ENCODE measurements at places on chromosomes 3 and 15.

GRCh38 chr15:82737975-82738374, 28.3 kb upstream of the AP3B2 start:
- no peak for DNase-seq

DNA sequence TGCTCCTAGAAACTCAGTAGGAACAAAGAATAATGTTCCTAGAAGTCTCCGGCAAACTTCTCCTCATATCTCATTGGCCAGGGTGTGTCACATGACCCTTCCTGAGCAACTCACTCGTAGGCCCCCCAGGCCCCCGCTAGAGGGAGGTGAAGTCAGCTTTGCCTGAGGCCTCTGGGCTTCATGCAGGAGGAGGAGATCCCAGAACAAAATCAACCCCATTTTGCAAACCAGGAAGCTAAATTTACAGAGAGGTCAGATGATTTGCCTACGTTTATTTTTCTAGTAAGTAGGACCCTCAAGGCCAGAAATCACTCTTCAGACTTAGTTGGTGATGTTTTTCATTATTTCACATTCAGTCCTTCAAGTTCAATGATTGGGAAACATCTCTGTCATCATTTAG, 99.1 kb downstream of the SSR3 start:
- no peak for DNase-seq

DNA sequence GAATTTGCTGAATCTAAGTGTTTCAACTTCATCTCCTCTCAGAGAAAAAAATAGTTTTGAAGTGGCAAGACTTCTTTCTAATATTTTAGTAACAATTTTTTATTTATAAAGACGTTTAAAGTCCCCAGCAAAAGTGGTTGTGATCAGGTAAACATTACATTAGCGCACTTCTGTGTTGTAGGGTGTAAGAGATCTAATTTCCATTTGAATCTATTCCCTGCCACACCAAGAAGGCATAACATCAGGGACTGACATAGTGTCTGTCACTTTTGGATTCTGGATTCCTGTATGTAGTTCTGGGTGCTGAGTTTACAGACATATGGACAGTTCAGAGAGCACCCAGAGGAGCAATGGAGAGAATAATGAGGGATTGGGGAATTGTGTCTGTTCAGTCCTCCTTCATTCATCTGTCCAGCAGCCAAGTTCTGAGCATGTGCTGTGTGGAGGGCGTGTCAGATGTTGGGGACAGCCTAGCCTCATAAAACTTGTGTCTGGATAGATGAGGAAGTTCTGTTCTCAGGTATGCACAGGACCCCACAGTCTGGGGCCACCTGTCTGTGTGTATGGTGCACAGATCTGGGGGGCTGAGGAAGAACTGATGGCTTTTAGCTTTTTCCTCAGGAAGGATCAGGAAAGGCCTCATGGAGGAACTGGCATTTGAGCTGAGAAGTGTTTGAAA, 65.6 kb downstream of the MAP2K5 start:
- no peak for DNase-seq

GRCh38 chr3:65177960-65178376, 490.2 kb upstream of the ADAMTS9 start:
- no peak for DNase-seq

DNA sequence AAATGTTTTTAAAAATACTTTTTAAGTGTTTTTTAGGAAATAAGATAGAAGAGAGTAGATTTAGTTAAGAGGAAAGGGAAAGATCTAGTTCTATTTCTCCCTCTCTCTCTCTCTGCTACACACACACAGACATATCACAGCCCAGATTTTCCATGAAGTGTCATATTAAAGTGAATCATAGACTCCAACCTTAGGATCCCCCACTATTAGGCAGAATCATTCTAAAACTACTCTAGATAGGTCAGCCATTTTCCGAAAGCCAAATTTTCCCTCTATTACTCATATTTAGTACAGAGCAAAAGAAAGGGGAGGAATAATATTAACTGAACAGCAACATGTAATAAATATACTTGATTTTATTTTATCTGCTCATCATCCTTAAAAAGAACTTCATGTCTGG, 45.1 kb upstream of the RSL24D1 start:
- DNase-seq = no peak

DNA sequence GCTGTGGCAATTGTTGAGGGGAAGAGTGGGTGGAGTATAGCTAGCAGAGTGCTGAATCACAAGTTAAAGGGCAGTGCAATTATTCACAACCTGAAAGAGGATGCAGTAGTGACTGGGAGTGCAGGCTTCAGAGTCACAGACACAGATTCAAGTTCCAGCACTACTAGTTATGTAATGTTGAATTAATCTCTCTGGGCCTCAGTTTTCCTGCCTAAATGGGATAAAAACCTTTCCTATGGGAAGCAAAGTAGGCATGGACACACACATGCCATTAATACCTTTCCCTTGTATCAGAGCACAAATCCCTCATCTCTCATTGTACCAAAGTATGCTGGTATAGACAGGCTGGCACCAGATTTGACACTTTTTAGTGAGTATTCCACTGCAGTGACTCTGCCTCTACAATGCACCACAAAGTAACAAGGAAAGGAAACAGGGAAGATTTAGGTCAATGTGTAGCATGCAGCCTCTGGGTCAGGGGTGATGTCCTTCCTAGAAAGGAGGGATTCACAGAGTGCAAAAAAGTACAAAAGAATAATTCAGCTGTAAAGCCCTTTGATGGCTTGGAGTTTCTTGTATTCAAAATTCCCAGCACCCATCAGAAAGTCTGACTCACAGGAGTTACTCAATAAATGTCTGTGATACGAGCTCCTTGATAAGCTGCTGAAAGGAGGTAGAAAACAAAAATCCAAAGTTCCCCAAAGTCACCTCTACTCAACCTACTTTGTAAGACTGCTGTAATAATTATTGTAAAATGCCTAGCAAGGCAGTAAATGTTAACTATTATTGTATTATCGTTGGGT, 507.5 kb upstream of the TGFBR2 start:
- DNase-seq = no peak

GRCh38 chr3:170777564-170777926, 92.5 kb downstream of the RPL22L1 start:
- no peak for DNase-seq

DNA sequence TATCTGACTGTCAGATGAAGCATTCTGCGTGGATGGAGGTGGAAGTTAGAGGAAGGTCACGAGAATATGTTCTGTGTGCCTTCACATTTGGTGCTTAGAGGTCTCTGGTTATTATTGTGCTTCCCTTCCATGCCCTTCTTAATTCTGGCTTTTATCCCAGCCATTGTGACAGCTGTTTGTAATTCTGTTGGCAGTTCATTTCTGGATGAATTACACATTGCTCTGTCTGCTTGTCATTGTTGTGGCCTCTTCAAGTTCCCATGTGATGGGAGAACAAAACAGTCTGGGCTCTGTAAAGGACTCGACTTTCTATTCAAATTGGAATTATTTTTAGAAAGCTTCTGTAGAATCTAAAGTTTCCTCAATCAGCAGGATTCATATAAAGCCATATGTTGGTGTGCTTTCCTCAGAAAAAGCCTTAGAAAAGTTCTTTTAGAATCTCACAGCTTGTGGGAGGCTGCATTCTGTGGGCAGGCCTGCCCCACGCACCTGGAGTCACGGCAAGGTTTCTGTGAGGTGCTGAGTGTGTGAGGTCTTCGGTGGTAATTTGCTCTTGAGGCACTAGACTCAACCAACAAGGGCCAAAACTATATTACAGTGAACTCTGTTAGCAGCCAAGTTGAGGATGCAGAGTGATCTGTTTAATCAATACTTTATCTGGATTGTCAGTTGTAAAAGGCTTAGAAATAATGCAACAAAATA, 397.4 kb upstream of the AZI2 start:
- no peak for DNase-seq

DNA sequence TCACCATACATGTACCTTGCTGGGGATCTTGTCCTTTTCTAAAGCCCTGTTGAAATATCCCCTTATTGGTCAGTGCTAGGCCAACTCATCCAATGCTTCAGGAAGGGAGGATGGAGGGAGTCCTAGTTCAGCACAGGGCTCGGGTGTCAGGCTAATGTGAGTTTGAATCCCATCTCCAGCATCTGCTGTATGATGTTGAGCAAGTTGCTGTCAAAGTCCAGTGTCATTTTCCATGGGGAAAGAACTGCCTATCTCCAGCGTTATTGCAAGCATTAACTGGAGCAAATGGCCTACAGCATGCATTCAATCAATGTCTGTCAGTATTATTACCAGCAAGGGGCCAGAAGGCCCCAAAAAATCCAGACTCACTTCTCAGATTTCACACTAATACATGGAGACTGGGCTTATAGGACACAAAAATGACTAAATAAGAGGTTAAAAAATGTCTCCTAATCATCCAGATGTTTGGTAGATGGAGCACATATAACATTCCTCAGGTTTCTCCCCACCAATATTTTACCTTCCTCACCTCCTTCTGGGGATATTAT, 40.8 kb downstream of the SRGAP3 start:
- DNase-seq = no peak

- no peak for DNase-seq
Observed at GRCh38 chr3:156678197-156678596, 3.8 kb downstream of the TIPARP start.

DNA sequence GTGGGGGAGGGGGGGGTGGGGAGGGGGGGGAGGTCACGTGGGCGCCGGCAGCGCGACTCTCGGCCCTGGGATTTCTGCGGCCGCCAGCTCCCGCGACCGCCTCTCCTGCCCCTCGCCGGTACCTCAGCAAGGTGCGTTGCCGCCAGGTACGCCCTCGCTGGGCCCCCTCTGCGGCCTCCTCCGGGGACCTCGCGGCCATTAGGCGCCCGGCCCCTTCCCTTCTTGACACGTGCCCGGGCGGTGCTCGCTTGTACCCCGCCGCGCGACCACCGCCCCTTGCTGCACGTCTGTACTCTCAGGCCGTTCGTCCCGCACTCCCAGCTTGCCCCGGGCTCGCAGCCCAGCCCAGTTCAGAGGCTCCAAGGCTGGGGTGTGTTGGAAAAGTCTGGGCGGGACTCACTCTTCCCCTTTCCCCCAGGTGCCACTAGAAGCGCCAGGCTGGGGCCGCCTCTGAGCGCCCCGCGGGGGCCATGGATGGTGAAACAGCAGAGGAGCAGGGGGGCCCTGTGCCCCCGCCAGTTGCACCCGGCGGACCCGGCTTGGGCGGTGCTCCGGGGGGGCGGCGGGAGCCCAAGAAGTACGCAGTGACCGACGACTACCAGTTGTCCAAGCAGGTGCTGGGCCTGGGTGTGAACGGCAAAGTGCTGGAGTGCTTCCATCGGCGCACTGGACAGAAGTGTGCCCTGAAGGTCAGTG, at the start of gene MAPKAPK3:
Gene MAPKAPK3, plus strand, starts transcription at position 56 of the 696 bp plus-strand sequence. Its CDS starts 415 bp downstream, at position 471.
- no peak for DNase-seq

DNA sequence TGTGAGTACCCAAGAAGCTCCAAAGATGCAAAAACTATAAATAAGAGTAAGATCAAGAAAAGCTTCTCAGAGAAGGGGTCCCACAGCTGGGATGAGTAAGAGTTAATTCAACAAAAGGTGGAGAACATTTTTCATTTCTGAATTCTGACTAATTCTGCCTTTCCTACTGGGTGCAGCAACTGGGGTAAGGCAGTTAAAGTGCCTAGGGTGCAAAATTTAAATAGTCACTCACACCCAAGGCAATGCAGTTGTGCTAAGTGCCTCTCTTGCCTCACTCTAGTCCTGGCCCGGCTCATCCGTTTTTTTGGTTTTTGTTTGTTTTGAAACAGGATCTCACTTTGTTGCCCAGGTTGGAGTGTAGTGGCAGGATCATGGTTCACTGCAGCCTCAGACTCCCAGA, 240.2 kb downstream of the TP63 start:
- DNase-seq = no peak

DNA sequence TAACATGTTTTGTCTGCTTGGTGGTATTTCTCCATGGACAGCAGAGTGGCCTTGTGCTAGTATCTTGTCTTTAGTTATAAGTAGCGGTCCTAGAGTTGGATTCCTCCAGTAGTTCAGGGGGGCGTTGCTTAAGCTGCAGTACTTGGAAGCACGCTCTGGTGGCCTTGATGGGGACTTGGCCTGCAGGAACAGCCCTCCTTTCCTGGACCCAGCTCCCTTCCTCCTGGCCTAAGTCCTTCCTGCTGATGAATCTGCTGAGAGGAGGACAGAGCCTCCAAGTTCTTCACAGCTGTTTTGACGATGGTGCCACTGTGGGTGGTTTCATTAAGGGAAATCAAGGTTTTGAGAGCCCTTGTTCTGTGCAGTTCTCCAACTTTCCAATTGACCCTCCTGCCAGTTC, 38.6 kb upstream of the SEC22A start:
- DNase-seq = no peak

- DNase-seq = no peak
Observed at GRCh38 chr3:98657457-98657856, 64.0 kb upstream of the CPOX start.

DNA sequence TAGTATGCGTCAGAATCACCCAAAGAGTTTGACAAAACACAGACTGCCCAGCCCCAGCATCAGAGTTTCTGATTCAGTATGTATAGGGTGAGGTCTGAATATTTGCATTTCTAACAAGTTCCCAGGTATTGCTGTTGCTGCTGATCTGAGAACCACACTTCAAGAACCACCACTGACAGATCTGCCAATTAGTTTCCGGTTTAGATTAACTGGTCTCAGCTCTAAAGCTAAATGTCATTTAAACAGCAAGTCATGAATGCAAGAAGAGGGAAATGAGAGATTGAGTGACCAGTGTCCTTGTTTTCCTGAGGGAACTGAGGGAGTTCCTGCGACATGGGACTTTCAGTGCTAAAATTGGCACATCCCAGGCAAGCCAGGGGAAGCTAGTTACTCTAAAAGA, 305.0 kb downstream of the ZNF385D start:
- DNase-seq = no peak

- peak; percentile 49 for DNase-seq
Observed at GRCh38 chr3:52845157-52845556, 10.3 kb upstream of the MUSTN1 start.

GRCh38 chr15:100763835-100764750, 115.5 kb upstream of the ALDH1A3 start:
- no peak for DNase-seq

GRCh38 chr15:63923993-63924950, 90.5 kb upstream of the HERC1 start:
- no peak for DNase-seq

DNA sequence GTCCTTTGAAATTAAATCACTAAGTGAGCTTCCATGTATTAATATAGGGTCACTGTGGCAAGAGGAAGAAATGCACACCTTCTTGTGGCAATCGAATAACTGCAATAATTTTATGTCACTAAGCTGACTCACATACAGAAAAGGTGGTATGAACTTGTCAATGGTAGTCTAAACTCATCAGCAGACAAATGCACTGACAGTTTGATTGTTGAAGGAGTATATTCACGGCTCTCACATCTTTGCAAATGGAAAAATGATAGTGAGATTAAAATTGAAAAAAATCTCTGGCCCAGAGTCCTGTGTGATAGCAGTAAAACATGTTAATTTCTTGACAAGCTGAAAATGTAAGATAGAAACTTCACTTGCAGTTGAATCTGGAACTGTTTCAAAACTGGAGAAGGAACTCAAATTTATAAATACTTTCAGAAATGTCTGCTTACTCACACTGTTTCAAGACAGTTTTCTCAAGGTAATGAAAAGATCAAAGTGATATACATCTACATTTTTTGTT, 215.8 kb upstream of the CADM2 start:
- DNase-seq = no peak

GRCh38 chr3:60674870-60675269, 576.4 kb downstream of the FHIT start:
- no peak for DNase-seq

Data from anterior cingulate cortex (tissue), 58 donors.